Stimulated activated CD8-positive, alpha-beta memory T cell treated with anti-CD3 and anti-CD28 coated beads, Interleukin-2, amount 100 ng/mL, for 48 hours (primary cell): ENCODE measurements at places on chromosomes 13 and 19.

DNA sequence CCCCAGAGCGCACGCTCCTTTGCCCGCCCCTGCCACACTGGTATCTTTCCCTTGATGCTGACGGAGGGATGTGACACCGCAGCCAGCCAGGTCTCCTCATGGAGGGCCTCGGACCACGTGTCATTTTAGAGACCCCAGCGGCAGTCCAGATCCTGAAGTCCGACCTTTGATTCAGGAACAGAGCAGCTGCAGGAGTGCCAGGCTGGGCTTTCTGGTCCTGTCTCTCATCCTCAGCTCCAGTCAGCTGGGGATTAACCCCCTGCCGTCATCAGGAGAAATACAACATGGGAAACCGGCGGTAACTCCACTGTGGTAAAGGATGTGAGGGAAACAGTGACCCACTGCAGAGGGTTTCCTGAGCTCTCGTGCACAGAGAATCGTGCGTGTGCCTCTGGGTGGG, 140.6 kb downstream of the SIPA1L3 start:
- DNase-seq, result no peak

GRCh38 chr13:50794226-50794625, 49.3 kb downstream of the DLEU7 start:
- no peak for DNase-seq

GRCh38 chr19:17766543-17767131, 15.4 kb downstream of the FCHO1 start:
- DNase-seq, result no peak

GRCh38 chr13:26255691-26256277, 1.9 kb downstream of the CDK8 start:
- DNase-seq, result no peak

DNA sequence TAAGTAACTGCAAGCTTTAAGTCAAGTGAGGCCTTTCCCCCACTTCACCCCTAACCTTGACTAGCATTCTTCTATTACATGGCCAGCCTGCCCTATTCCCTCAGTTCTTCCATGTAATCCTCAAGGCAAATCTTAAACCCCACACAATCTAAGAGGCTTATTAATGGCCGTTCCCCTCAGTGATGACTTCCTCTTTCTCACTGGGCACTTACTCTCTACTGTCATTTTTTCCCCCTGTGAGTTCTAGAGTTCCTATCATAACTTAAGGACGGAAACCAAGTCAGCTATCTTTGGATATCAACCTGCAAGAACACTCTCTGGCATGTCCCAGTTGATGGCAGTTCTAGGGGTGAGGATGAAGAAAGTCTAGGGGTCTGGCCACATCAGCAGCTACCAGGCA, 131.2 kb downstream of the DCLK1 start:
- no peak for DNase-seq

DNA sequence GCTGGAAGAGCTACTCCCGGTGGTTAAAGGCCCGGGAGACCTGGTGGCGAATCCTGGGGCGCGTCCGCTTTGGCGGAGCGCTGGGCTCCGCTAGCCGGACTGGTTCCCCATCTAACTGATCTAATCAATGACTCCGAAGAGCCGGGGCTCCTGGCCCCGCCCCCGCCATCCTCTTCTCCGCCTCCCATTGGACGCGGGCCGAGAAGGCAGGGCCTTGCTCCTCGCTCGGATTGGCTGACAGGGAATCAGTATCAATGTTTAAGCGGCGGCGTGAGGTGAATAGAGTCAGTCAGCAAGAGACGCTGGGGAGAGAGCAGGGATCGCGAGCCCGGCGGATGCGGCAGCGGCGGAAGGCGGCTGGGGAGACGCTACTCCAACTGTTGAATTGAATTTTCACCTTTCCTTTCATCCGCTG, 1.7 kb upstream of the PCDH17 start:
- DNase-seq, result no peak

DNA sequence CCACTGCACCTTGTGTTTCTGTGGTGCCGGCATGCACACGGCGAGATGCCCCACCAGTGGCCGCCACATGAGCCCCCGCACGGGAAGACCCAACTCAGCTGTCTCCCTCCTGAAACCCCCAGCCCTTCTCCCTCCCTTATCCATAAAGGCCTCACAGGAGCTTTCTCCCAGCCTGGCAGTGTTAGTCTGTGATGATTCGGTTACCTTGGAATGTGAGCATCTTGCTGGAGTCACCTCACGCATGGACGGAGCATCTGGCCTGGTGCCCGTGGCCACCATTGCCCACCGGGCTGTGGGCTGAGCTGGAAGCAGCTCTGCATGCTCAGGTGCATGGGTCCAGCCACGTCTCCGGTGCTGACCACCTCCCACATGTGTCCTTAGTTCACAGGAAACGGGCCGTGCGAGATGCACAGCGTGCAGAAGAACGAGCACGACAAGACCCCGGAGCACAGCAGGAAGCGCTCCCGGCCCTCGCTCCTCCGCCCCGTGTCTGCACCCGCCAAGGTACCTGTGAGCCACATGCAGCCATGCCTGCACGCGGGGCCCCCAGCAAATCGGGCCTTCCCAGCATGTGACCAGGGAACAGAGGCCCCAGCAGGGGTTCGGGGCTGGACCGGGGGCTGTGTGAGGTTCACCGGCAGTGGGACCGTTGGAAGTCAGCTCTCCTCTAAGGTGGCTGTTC, 22.0 kb downstream of the SIN3B start:
- no peak for DNase-seq

GRCh38 chr19:18435842-18436670, 1.9 kb downstream of the ISYNA1 start:
- no peak for DNase-seq

GRCh38 chr19:45616704-45617017, 14.6 kb upstream of the GPR4 start:
- DNase-seq, result no peak

DNA sequence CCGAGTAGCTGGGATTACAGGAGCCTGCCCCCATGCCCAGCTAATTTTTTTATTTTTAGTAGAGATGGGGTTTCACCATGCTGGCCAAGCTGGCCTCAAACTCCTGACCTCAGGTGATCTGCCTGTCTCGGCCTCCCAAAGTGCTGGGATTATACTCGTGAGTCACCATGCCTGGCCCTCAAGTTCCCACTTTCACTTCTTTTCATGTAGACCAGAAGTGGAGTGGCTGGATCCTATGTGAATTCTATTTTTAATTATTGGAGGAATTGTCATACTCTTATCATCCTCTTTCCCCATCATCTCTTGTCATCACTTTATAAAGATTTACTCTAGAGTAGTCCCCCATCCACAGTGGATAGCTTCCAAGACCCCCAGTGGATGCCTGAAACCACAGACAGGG, 12.8 kb upstream of the SIGLEC10 start:
- DNase-seq, result no peak

GRCh38 chr13:98222081-98222554, 45.0 kb upstream of the RNF113B start:
- no peak for DNase-seq

DNA sequence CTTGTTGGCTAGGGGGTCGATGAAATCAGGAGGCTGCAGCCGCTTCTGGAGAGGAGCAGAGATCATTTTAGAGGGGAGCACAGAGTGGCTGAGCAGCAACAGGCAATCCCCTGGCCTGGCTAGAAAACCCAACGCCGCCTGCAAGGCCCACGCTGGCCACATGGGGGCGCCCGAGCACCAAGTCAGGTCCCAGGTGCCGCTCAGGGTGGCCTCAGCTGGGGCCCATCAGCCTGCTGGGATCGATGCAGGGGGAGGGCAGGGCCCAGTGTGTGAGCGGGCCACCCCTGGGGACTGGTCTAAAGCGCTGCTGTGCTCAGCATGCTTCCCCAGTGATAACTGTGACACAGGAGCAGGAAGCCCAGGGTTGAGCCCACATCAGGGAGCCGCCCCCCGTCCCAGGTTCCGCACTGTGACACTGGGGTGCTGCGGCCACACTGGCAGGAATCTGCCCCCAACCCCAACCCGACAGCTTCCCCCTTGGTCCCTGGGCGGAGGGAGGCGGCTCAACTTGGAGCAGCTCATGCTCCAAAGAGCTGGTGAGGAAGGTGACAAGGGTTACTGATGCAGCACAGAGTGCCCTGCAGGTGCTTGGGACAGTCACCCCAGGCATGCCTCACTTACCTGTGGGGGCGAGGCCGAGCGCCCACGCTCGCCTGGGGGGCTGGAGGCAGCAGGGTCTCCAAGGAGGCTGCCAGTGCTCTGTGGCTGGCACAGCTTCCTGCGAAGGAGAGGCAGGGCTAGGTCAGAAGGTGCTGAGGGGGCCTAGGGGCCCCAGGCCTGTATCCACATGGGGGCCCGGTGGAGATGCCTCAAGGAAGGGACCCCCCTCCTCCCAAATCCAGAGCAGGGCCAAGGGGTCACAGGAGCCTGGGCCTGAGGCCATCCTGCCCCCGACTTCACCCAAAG, 13.3 kb upstream of the ISYNA1 start:
- peak; percentile 82 for DNase-seq
